ENCODE measurements at places on chromosomes 1 and 21.

- no peak for DNase-seq
Measured at GRCh38 chr1:203271018-203271743, 34.1 kb upstream of the BTG2 start.

DNA sequence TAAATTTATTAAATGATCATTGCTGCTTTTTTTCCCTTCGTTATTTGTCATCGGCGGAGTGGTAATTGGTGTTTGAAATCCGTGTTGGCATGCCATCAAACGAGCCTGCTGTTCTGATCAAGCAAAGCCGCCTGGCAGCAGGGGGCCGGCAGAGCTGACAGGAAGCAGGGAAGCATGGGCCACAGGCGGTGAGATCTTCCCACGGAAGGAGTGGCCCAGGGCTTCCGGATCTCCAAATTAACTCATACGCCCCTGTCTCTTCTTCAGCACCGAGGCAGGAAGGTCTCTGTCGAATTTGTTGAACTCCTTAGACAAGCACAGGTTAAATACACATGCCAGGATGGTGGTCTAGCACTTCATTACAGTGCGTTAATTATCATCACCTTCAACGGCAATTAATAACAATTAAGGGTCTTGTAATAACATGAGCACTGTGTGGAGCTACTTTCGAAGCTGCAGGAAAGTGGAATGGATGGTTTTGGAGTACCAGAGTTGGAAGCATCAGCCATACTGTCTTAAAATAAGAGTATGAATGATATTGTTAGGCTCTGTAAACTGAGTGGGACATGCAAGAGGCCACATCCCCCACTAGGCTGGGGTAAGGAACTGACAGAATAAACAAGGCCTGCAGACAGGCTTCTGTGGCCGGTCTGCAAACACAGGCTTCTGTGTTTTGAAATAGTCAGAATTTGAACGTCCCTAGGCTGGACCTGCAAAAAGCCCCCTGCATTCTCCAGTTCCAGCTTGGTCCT lies 199.4 kb upstream of the DAB1 start:
- DNase-seq = no peak

DNA sequence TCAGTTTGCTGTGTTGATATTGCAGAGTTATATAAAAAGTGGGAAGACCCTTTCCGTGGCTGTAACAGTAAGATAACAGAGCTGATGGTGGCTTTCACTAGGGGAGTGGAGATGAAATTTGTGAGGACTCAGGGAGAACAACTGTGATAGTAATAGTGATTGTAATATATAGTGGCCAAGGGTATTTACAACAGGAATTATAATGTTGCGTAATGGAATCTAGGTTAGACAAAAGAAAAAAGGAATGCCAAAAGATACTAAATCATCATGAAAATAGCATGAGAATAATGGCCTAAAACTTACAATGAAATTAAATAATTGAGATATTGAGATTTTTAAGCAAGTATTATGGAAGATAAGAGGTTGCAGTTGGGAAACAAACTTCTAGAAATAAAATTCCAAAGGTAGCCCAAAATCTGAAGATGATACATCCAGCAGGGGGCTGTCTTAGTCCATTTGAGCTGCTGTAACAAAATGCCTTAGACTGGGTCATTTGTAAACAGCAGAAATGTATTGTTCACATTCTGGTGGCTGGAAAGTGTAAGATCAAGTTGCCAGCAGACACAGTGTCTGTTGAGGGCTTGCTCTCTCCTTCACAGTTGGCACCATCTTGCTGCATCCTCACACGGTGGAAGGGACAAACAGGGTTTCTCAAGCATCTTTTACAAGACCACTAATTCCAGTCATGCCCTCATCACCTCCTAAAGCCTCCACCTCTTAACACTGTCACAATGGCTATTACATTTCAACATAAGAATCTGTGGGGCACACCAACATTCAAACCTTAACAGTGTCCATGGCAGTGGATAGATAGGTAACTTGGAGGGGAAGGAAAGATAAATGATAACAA lies 711.2 kb downstream of the MRPL39 start:
- no peak for DNase-seq

DNA sequence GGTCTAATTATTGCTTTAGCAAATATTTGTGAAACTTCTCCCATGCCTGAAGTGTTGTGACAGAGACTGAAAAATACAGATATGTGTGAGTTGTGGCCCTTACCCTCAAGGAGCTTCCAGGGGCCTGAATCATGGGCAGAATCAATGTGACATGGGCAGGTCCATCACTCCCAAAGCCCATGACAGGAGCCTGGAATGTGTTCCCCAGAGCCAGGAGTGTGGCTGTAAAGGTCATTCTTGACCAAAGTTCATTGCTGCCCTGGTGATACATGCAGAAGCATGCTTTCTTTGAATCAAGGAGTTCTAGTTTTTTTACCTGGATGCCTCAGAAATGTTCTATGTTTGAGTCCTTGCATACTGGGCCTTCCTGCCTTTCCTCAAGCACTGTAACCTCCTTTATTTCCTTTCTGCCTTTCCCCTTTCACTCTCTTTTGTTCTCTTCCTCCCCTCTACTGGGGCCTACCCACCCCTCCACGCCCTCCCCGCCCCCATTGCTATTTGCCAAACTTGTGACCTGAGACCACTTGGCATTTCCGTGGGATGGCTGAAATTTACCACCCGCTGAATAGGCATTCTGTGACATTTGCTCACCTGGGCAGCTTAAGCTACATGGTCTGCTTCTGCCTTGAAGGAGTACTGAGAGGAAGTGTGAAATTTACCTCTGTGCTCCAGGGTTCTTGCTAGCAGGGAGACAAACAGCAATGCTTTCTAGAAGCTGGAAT lies 19.7 kb downstream of the PBX1 start:
- DNase-seq = no peak

DNA sequence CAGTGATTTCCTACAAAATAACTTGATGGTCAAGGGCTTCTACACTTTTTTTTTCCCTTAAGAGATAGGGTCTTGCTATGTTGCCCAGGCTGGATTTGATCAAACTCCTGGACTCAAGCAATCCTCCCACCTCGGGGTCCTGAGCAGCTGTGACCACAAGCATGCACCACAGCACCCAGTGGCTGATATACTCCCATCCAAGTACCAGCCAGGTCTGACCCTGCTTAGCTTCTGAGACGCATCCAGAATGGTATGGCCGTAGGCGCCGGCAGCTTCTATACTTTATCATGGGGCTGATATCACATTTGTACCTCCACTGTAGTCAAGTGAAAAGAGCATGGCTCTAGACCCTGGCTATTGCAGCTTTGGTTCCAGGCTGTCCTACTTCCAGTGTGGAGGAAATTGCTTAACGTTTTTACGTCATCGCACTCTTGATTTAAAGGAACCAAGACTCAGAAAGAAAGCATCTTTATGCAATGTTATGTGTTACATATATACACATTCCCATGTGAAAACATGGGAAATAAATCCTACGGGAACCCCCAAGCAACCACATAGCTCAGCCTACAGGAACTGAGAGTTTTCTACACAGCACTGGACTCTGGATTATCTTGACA lies 39.5 kb downstream of the PDPN start:
- DNase-seq = no peak

All from esophagus squamous epithelium (tissue), 5 donors.